ENCODE measurements at places on chromosomes 6 and 20.

GRCh38 chr20:38179846-38180245, 14.8 kb upstream of the TGM2 start:
- no peak for DNase-seq

GRCh38 chr6:137950581-137950980, 83.5 kb downstream of the TNFAIP3 start:
- DNase-seq, result no peak

GRCh38 chr6:15956205-15957106, 172.4 kb upstream of the MYLIP start:
- DNase-seq, result no peak

- DNase-seq, result no peak
Observed at GRCh38 chr6:1579096-1579495, 30.6 kb upstream of the FOXC1 start.

DNA sequence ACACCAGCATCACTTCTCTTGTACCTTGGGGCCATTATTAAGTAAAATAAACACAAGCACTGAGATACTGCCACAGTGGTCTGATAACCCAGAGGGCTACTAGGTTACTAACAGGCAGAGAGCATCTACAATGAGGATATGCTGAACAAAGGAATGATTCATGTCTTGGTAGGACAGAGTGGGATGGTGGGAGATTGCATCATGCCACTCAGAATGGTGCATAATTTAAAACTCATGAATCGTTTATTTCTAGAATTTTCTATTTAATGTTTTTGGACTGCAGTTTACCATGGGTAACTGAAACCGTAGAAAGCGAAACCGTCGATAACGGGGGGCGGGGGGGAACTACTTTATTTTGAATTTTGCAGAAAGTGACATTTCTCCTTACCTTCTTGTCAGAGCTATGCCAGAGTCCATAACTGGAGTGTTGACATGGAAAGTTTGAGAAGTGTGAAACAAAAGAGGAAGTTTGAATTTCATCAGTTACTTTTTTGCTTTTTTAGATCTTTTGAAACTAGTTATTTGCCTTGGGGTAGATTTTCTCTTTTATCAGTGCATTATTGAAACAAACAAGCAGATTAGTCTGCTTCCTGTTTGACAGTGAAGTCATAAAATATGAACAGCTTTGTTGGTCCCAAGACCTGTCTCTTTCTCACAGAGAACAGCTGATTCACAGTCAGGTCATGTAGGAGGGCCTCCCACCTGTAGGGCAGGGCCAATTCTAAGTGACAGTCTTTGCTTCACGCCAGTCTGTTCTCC, 124.9 kb downstream of the KLHL32 start:
- DNase-seq, result no peak

- DNase-seq, result no peak
Observed at GRCh38 chr6:37283671-37284151, 25.8 kb upstream of the TMEM217 start.

GRCh38 chr20:57759724-57760123, 49.9 kb upstream of the PMEPA1 start:
- DNase-seq, result no peak

- DNase-seq, result no peak
Observed at GRCh38 chr6:152540381-152540780, 96.8 kb downstream of the SYNE1 start.
